Stimulated activated CD8-positive, alpha-beta memory T cell treated with anti-CD3 and anti-CD28 coated beads, Interleukin-4, amount 100 ng/mL, for 4 hours (primary cell): ENCODE measurements at places on chromosomes 7 and 10.

- DNase-seq = no peak
Observed at GRCh38 chr7:155210356-155210755, 87.3 kb upstream of the INSIG1 start.

GRCh38 chr10:78436706-78437406 lies 403.2 kb downstream of the RPS24 start:
- DNase-seq = no peak

- no peak for DNase-seq
Observed at GRCh38 chr7:117955046-117955445, 81.8 kb upstream of the CTTNBP2 start.

DNA sequence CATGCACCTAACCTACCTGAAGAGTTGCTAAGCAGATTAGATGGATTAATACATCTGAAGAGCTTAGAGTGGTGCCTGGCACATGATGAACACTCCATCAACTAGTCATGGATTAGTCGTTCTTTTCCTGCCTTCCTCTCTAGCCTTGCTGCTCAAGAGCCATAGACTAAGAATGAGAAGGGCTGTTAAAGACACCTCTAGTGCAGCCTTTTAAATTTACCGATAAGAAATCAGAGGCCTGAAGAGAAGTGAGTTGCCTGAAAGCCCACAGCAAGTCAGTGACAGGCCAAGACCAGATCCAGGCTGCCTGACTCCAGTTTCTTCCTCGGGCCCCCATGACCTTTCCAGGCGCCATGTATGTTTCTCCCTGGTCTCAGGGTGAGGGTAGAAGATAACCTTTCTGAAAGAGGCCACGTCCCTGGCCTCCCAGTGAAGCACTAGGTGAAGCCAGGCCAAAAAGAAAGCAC lies 6.5 kb downstream of the TSPAN15 start:
- no peak for DNase-seq

DNA sequence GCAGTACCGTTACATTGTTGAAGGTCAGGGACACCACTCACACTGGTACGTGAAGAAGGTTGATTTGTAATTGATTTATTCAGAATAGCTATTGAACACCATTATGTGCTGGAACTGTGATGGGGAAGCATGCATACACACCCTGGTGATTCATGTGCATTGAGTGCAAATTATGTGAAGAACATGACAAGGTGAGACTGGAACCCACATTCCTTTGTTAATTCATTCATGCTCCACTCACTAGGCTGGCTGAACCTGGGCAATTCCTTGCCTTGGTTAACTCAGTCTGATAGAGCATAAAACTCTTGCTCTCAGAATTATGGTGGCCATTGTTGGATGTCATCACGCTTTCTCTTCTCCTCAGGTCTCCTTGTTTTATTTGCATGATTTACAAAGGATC lies 67.3 kb upstream of the TPK1 start:
- no peak for DNase-seq

GRCh38 chr10:121899727-121900126 lies 28.1 kb downstream of the ATE1 start:
- no peak for DNase-seq

DNA sequence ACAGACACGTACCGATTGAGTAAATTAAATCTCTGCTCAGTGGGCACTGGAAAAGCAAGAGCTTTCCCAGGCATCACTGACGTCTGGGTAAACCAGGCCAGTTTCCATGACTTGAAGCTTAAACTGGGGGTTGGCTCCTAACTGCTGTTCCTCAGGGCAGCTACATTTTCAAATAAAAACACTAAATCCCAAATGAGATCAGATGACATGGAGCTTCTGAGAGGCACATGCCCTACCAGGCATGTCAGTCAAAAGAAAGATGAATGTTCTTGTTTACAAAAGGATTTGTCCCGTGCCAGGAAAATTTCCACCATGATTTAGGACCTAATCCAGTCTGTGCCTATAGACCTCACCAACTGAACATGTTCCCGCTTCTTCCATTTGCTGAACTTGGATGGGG lies 220.2 kb downstream of the KCNMA1 start:
- no peak for DNase-seq

DNA sequence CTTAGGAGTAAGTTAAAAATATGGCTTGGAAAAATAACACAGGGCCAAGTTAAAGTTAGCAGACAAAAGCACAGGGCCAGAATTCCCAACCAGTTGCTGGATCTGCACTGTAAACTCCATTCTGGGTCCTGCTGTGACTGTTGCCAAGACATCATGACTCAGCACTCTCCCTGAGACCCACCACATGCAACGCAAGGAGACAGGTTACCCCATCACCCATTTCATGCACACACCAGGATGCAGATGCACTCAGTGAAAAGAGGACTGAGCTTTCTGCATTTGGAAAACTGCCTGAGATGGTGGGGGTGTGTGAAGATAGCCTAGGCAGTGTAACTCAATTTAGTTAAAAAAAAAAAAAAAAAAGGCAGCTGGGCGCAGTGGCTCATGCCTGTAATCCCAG lies 97.6 kb upstream of the ZNF438 start:
- no peak for DNase-seq

DNA sequence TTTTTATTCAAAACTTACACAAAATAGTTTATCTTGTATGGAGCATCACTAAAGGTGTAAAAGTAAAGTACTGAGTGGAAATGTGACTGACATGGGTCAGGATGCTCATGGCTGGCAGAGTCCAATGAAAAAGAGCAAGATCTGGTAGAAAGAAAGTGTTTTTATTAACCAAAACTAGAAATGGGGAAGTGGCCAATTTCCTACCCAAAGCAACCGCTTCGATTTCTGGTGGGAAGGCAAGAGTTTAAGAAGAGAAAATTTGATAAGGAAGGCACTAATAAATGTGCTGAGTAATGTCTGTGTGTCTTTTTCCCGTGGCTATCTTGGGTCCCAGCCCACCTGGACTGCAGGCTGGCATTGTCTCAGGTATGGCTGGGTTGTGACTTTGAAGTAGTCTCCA lies 277.7 kb downstream of the ANKRD7 start:
- DNase-seq = no peak

DNA sequence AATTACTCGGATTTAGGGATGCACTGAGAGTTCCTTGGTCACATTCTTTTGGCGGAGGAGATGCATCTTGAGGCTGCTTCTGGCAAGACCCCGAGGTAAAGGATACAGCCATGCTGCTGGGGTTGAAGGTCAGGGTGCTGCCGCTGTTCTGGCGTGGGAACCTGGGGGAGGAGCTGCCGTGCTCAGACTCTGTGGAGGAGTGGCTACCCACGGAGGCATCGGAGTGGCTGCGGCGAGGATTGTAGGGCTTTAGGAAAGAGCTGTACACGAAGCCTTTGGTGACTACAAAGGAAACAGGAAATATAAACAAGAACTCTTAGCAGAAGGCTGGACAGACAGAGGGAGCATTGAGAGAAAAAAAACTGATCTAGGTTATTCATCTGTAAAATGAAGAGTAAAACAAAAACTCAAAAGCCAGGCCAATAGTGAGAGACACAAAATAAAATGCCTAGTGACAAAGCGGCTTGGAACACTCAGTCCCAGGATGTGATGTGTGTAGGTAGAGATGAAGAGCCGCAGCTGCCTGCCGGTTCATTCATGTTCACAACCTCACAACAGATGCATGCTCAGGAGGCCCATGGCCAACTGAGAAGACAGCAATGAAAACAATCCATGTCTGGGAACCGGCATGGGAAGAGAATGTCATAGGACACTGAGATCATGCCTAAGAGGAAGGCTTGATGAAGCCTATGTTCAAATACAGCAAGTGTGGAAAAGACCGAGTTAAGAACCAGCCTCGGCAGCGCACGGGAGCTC lies 97.8 kb downstream of the ABCC2 start:
- no peak for DNase-seq

DNA sequence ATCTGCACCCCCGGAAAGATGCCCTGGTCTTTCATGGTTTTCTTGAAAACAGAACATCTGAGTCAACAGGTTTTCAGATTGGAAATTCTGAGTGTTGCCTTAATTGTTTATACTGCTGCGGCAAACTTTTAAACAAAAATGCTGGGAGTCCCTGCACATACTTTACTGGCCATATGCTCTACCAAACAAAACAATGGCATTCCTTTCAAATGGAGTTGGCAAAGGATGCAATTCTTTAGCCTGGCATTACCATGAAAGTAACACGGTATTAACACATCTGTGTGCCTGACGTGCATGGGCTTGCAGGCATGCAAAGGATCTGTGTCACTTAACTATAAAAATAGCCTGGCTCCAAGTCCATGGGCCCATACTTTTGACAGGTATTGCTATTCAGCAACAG lies 4.2 kb downstream of the INHBA start:
- DNase-seq = no peak

DNA sequence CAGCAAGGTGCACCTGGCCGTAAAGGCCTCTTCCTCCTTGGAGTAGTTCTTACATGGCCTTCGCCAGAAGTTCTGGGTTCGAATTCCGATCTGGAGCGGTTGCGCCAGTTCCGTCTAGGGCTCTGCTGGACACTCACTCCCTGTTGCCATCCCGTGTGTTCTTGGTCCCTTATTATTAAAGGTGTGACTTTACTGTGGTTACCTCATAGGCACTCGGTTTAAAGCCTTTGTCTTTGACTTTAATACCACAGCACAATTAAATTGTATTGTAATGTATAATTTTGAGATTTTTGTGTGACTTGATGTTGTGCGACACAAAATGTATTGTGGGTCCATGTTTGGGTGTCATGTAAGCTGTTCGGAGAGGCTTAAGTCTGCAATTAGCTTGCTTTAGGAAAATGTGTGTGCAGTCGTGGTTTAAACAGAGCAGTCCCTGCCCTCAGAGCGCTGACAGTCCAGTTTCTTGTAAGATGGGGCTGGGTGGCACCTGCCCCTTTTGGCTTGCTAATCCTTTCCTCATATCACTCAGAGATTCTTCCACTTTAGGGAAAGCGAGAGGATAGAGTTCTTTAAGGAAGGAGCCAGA lies 919 bp downstream of the INPP5F start:
- DNase-seq = no peak
